Psoas muscle (tissue), 8 donors: ENCODE measurements at places on chromosomes 3 and 15. TPM values are rescaled to one million over a fixed set of nuclear protein-coding genes. Genes with fewer than 3 reads are reported as not detected.

The CD47 gene
- polyA plus RNA-seq = 12.2 TPM

The BFSP2 gene
- polyA plus RNA-seq = not detected

The EXD1 gene
- polyA plus RNA-seq = 0.43 TPM

The ISLR gene
- 4.1 TPM for polyA plus RNA-seq

The IL5RA gene
- not detected for polyA plus RNA-seq

The LIPH gene
- 0.03 TPM for polyA plus RNA-seq

The FANCD2OS gene
- not detected for polyA plus RNA-seq

The SLC24A5 gene
- polyA plus RNA-seq = not detected

The ADAMTS17 gene
- polyA plus RNA-seq = 6.8 TPM

DNA sequence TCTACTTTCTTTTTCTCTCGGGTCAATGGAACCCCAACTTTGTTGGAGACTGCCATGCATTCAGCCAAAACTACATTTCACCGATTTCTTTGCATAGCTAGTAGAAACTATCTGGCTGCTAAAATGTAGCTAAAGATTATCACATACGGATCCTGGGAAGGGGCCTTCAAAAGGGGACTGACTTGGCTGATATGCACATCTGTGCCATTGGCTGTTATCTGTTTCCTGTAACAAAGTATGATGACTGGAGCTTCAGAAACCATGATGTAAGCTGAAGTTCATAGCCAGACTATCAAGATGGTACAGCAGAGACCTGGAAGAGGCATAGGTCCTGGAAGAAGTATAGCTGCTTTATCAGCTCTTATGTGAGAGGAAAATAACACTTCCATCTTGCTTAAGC, 179.1 kb downstream of the NSUN3 start:
- DNase-seq = no peak

DNA sequence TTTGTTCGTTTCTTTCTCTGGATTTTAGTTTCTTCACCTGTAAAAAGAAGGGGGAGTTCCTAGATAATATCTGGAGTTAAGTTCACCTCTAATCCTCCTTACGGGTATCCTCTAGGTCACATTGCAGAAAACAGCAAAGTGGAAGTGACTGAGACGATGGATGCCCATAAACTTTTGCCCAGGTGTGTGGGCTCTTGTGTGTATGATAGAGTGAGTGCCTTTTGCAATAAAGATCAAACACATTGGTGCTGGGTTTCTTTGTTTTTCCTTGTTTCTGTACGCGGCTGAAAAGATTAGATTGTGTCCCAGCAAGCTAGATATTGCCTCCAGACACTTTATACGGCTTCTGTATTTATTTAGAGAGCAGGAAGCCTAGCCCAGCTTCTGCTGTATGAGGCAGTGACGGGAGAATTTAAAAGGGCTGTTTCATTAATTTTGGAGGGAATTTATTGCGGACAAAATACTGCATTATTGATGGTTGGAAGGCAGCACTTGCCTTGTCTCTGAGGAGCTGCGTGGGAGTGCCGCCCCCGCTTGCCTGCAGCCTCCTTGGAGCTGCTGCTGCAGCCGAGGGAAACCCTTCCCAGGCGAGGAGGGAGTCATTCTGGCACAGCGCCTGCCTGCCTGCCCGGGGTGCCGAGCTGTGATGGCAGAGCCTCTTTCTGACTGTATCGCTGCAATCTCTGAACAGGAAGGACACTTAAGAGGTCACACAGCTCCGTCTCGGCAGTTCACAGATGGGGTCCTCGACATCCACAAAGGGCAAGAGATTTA, 38.5 kb downstream of the PYDC2 start:
- peak; percentile 57 for DNase-seq

DNA sequence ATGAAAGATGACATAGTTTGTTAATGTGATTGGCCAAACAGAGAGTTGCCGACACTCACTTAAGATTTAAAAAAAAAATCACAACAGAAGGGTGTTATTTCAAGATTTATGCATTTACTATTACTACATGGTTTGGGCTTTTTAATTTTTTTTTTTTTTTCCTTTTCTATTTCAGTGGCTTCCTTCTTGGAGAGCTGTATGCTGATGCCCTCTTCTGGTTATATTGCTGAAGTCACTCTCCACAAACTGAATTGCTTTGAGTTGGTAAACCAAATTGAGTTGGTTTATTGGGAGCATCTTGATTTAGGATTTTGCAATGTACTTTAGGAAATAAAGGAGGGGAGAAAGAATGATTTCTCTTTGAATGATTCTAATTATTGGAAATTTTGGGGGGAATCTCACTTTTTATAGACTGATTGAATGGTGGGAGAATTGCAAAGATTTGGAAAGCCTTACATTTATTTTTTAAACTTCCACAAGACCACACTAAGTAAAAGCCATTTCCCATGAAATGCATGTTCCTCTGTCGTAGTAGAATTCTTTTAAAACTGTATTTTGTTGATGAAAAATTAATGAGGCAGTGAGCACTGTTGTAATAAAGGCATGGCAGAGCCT, 186.6 kb upstream of the FEZF2 start:
- DNase-seq = no peak

GRCh38 chr3:52551118-52551517, 14.7 kb downstream of the UQCC5 start:
- DNase-seq = no peak

- DNase-seq = no peak
Measured at GRCh38 chr15:68419301-68420175, 12.4 kb downstream of the ITGA11 start.

- DNase-seq = no peak
Measured at GRCh38 chr3:55664387-55664786, 177.3 kb upstream of the WNT5A start.

- DNase-seq = no peak
Measured at GRCh38 chr3:9841015-9841414, 2.8 kb downstream of the RPUSD3 start.

DNA sequence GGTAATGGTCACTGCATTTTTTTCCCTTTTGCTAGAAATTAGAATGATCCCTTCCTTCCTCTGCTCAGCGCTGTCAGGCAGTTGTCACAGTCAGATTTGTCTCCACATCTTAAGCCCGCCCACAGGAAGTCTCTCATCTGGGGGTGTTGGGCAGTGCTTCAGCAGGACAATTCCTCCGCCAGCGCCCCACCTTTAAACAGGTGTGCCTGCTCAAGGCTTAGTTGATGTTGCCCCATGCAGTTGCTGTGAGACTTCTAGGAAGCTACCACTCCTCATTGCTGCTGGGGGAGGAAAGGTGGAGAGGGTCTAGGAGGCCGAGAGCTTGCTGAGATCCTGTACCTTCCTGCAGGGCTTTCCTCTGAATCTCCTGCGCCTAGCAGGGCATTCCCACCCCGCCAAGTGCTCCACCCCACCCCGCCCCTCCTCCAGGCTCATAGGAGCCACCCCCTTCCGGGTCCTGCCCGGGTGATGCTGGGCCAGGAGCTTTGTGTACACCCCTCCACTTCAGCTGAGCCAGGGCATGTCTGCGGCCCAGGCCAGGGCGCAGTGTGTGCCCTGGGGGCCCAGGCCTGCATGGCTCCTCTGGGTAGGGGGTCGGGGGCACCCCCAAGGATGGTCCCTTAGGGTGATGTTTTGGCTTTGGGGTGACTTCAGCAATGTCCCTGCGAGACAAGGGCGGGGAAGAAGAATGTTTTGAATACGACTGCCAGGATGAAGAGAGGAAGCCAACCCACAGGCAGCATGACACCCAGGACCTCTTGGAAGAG, 68.7 kb downstream of the TRAK1 start:
- peak; percentile 50 for DNase-seq

DNA sequence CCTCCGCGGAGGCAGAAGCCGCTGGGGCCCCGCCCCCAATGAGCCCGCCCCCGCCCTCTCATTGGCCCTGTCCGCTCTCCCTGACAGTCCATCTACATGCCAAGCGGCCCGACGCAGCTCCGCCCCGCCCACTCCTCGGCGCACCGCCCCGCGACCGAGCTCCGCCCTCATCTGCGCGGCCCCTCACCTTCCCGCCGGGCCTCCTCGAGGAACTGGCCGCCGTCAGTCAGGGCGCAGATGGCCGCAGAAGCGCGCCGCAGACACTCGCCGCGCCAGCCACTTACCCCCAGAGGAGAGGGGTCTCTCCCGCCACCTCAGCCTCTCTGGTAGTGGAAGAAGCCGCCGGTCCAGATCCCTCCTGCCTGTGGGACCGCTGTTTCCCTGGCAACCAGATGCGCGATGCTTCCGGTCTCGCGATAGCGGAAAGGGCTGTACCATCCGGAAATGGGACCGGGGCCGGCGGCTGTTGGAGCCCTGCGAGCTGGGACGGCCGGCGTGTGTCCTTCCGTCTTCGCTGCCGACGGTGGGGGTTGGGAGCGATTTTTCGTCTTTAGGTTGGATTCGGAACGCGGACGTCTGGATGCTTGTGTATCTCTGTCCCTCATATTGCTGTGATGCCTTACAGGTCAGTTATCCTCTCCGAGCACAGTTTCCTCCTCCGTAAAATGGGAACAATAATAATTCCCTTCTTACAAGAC, at the start of gene FSIP1:
Gene FSIP1 (minus strand): TSS at position 401 of the 698 bp plus-strand sequence. CDS start 6,317 bp downstream, outside the sequence.
- peak; percentile 97 for DNase-seq

GRCh38 chr15:74389241-74390048, 22.0 kb upstream of the CYP11A1 start:
- DNase-seq = no peak

DNA sequence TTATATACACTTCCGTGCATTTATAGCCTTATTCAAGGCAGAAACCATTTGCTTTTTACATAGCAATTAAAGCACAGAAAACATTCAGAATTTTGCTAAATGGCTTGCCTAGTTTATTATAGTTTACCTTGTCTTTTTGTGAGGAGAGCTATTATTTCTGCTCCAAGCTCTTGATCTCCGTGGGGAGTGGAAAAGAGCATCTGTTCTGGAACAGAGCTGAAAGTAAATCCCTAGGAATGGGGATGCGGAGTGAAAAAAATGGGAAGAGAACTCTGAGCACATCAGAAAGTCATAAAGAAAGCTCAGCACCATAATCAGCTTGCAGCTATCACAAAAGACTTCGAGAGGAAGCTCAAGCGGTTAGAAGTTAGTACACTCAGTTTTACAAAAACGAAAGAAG, 1006.7 kb downstream of the ROBO2 start:
- DNase-seq = no peak

DNA sequence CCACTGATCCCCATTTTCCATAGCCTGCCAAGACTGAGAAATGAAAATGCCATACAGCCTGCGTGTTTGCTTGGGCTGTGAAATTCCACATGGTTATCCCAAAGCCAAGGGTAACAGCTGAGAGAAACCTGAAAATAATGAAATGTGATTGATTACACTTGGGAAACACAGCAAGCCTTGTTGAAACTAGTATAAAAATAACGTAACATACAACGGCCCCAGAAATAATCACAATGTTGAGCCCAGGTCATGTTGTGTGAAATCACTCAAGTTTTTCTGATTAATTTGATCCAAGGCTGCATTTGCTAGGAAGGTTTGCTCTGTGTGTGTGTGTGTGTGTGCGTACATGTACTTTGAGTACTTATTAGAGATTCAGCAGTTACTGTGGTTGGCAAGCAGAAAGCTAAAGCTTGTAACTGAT, 269.0 kb downstream of the OXSM start:
- DNase-seq = no peak

DNA sequence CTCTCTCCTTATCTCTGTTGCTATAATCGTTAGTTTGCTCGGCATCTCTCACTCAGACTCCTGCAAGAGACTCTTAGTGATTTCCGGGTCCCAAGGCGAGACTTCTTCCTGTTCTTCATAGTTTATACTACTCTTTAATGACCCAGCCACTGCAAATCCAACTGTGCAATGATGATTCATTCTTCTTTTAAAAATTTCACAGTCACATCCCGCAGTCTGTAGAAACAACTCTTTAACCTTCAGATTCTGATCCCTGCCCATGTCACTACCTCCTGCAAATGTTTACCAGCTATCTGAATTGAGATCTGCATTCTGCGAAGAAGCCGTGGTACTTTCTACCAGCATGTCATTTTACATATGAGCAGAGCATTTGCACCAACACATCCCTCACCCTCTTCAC, 2.8 kb upstream of the VGLL3 start:
- DNase-seq = no peak
